ENCODE measurements at places on chromosomes 6 and 20.

DNA sequence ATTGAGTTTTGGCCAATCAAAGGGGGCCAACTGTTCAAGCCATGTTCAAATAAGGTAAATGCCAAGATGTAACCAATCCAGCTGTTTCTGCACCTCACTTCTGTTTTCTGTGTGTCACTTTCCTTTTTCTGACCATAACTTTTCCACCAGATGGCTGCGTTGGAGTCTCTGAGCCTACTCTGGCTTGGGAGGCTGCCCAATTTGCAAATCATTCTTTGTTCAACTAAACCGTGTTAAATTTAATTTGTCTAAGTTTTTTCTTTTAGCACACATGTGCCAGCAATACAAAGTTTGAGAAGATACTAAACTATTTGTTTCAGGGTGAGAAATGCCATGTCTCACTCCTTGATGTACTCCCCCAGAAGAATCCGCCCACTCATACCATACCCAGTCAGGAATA lies 52.1 kb downstream of the IYD start:
- DNase-seq, result no peak

DNA sequence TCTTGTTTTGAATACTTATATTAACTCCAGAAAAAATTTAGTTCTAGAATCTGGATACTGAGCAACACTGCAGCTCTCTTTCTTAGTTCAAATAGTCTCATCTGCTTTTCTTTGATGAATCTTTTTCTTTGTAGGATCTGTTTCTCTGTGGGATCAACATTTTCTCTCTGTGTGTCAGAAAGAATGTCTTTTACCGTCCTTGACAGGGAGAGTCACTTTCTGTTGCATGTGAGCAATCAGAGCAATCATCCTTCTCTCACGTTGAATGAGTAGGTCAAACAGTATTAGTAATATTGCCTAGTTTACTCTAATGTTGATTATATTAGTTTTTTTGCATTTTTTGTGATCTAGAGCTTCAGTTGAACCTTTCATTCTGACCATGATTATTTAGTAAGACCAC lies 130.9 kb downstream of the TRMT11 start:
- no peak for DNase-seq

DNA sequence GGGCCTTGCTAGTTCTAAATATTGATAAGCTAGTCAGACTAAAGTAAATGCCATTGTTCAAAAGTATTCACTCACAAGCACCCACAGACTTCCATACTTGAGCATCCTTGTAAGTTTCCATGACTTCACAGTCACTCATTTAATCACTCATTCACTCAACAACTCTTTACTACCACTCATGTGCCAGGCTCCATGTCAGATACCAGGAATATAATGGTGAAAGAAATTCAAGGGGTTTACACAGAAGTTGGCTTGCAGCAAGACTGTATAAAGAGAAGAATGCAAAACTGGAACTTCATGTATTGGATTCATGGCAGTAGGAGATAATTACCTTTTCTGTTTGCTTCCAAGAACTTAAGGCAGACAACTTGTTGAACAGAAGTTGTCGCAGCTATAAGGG lies 36.6 kb downstream of the ADGRF1 start:
- no peak for DNase-seq

DNA sequence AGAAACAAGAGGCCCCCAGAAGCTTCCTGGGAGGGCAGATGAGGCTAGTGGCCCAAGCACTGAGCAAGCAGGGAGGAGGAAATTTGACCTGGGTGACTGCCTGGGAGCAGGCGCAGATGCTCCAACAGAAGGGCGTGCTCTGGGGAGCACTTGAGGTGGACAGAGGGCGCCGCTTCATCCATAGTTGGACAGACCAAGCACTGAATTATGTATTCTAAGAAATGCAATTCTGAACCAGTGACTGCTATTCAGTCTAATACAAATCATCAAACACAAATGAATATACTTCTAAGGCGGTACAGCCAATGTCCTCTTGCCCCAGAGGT lies 28.7 kb upstream of the IRF4 start:
- no peak for DNase-seq

Measured in psoas muscle (tissue), 8 donors.